DMS 273 treated with DMSO at 0.1 percent for 48 hours (cell line): ENCODE measurements at places on chromosomes 6 and 20.

DNA sequence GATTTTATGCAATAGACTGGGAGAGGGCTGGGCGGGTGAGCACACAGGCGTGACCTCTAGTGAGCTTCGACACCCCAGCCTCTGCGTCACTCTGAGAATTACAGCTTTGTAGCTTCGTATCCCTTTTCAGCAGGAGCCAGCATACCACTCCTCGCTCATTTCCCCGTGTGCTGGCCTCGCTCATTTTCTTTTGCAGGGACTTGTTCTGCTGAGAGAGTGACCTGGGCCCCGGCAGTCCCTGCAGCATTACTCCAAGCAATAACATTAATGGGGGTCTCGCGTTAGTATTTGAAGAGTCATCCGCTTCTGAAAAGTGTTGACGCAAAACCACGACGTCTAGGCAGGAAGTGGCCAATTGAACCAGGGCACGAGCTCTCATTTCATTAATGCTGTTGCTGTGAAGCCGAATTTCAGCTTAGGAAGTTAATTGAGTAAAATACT, 193.7 kb downstream of the QKI start:
- no peak for DNase-seq

DNA sequence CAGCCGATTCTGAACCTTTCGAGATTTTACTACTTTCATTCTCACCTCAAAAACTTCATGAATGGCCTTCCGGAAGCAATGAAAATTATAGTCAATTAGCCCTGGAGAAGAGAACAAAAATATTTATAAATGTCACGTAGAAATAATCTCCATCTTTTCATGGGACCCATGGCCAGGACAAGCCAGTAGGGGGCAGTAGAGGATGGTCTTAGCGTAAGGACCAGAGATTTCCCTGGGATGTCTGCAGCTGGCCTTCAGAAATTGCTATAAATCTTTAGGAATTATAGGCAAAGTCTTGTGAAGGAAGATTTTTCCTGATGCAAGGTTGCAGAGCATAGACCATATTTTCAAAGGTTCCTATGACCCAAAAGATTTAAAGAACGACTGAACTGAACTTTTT, 15.6 kb upstream of the UBE2J1 start:
- DNase-seq, result no peak

DNA sequence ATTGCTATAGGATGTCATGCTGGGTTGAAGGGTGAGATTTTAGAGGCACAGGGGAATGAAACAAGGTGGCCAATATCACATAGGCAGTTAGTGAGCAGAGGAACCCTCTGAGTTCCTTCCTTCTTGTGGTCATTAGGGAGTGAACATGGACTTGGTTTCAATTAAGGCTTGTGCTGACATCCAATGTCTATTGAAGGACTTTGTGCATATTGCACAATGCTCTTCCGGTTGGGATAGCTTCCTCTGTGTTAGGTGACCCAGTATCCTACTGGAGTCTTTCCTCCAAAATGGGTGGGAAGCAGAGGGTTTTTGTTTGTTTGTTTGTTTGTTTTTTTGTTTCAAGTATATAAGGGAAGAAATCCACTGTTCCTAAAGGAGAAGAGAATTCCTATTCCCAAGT, 98.5 kb downstream of the HDGFL1 start:
- DNase-seq, result no peak

DNA sequence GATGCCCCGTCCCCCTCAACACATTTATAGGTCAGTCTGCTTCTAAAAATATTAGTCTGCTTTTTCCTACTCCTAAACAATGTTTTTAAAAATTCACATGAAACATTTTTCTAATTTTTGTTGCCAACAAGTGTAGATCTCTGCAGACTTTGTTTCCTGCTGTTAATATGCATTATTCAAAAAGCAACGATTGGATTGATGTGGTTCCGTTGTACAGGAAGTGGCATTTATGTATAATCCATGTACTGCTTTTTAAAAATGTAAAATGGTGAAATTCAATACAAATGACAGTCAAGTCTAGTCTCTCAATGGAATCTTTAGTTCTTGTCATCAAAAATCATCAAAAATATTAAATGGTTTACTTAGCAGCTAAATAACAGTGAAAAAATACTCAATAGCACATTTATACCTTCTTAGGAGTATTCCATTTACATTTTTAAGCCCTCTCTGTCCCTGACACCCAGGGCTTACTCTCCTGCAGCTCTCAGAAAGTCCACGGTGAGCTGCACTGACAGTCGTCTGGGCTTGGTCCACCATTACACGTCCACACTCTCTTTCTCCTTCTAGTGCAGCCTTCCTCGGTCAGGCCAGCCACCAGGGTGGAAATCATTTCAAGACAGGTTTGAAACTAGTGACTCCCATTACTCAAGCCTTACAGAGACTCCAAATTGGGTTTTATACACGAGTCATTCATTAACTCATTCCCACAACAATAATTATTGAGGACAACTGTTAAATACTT, 211.5 kb downstream of the TMEM200A start:
- no peak for DNase-seq

GRCh38 chr20:7868108-7868507, 72.2 kb downstream of the HAO1 start:
- DNase-seq, result no peak

- no peak for DNase-seq
Measured at GRCh38 chr20:15227102-15227501, 889.7 kb upstream of the FLRT3 start.

- no peak for DNase-seq
Measured at GRCh38 chr6:119112812-119113530, 34.5 kb upstream of the FAM184A start.

GRCh38 chr20:13788167-13788834, 3.5 kb downstream of the NDUFAF5 start:
- peak; percentile 9 for DNase-seq

DNA sequence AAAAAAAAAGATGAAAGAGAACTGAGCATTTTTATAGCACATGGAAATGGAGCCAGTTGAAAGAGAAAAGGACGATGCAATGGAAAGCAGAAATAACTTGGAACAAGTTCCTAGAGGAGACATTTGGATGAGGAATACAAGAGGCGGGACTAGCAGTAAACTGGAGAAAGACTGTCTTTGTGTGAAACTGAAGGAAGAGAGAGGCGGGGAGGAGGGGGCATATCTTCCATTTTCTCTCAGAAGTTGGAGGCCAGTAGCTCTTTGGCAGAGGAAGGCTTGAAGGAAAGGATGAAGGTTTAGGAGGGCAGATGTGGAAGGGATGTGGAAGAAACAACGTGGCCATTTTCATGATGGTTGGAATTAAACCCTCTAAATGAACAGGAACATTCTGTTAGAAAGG, 33.0 kb upstream of the ADGRF1 start:
- no peak for DNase-seq

- peak; percentile 11 for DNase-seq
Measured at GRCh38 chr6:52233975-52234823, 10.1 kb downstream of the IL17F start.

DNA sequence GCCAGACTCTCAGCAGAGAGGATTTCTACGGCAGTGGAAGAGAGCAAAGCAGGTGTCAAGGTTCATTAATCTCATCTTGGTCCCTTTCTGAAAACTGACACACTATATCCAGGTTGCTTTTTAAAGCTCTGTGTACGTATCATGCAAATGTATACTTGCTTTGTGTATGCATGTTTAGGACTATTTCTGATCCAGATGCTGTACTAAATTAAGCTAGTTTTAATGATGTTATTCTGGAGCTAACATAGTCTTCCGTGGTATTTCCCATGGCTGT, 59.2 kb upstream of the SNX9 start:
- DNase-seq, result no peak

- no peak for DNase-seq
Measured at GRCh38 chr6:6741264-6741663, 152.7 kb downstream of the LY86 start.

GRCh38 chr6:108118810-108119768, 44.5 kb upstream of the OSTM1 start:
- no peak for DNase-seq

GRCh38 chr6:125733516-125734300, 15.7 kb upstream of the HEY2 start:
- no peak for DNase-seq

DNA sequence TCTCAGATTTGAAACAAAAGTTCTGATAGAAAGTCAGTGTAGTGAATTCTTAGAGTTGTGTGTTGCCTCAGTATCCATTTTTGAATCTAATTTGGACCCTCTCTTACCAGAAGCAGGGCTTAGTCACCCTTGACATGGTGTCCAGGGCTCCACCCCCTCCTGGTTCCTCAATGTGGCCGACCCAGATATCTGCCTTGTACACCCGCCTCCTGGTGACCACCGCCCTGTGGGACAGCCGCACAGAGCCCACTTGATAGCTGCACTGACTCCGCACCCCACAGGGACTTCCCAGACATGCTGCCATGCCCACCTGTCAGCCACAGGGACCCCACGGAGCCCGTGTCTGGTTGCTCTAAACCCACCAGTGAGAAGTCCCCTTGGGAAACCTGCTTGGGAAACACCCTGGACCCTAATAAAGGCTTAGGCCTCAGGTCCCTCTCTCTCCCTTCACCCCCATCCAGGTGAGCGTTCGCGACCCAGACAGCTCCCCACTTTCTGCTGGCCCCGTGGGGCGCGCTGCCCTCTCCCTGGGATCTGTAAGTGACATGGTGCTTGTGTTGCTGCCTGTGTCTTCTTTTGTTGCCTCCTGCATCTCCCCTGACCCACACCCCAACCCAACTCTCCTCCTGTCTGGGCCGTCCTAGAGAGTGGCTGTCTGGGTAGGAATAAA, 47.2 kb upstream of the SYNDIG1 start:
- DNase-seq, result no peak

DNA sequence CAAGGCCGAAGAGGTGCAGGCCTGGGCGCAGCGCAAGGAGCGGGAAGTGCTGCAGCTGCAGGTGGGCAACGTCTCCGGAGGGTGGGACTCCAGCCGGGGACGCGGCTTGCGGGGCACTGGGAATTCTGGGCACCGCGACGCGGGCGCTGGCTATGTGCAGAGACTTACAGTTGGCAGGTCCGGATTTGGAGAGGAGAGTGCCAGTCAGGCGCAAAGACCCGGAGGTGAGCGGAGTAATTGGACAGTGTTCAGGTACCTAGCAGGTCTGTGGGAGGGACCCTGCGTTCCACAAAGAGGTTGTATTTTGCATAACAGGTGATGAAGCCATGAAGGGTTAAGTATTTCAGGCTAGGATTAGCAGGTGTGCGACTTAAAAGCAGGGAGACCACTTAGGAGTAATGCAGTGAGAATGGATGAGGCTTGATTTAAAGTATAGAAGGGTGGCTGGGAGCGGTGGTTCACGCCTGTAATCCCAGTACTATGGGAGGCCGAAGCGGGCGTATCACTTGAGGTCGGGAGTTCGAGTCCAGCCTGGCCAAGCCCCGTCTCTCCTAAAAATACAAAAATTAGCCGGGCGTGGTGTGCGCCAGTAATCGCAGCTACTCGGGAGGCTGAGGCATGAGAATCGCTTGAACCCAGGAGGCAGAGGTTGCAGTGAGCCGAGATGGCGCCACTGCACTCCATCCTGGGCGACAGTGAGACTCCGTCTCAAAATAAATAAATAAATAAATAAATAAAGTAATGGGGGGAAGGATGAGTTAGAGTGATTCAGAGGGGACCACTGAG, 1.0 kb downstream of the MRPS26 start:
- DNase-seq, result no peak

GRCh38 chr6:87431263-87431662, 23.5 kb downstream of the CFAP206 start:
- no peak for DNase-seq

- no peak for DNase-seq
Measured at GRCh38 chr20:11376998-11377397, 540.7 kb upstream of the BTBD3 start.

DNA sequence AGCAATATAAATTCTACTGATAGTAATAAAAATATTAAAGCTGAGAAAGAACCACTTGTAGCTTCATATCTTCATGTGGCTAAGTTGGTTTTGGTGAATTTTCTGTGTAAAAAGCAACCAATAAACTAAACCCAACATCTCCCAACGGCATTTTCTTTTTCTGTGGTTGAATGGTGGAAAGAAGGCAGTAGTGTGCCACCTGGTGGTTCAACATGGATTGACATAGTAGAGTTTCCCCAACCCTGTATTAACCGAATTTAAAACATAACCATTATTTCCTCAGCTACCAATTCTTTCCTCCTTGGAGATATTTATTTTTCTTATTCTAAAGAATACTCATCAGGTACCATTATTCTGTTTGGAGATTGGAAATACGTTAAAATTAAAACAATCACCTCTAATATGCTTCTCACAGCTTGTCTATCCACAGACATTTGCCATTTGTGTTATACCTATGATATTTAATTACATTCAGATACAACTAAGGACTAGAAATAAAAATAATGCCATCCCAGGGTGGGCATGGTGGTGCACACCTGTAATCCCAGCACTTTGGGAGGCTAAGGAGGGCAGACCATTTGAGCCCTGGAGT, 117.1 kb upstream of the EEF1E1 start:
- DNase-seq, result peak; percentile 6

GRCh38 chr20:37311710-37312355, 22.4 kb downstream of the MANBAL start:
- DNase-seq, result no peak

- no peak for DNase-seq
Measured at GRCh38 chr6:32216998-32217397, 6.9 kb downstream of the NOTCH4 start.

DNA sequence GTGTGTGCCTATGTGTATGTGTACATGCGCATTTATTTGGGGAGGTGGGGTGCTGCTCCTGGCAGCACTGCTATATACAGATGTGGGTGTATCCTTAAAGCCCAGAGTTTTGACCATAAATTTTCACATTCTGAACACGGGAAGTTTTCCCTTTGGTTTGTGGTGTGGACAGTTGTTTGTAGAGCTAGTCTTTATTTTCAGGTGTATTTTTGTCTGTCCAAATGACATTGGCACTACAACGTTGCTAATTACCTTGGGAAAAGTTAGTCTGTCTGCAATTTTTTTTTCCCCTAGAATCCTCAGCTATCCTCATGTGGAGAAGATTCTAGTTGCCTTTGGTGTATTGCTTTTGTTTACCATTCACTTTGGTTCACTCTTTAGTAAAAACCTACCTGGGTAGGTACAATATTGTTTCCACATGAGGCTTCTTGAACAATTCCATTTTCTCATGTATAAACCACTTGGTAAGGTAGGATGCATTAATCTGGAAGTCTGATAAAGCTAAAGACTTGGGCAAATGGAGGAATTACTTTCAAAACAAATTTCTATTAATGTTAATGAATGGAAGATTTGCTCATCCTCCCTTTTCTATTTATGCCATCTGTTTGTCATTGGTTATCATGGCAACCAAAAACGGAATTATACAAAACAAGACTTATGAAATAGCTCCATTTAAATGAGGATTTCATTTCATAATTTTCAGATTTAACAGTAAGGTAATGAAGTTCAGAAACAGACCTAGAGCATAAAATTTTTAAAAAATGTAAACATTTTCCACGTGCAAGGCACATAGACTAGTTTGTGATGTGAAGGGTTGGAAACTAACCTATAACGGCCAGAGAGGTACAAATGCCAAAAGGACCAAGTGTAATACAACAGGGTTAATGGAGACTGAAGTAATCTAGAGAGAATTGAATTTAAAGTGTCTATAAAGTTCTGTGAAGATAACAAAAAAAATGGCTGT, 3.9 kb downstream of the CCN2 start:
- DNase-seq, result no peak

DNA sequence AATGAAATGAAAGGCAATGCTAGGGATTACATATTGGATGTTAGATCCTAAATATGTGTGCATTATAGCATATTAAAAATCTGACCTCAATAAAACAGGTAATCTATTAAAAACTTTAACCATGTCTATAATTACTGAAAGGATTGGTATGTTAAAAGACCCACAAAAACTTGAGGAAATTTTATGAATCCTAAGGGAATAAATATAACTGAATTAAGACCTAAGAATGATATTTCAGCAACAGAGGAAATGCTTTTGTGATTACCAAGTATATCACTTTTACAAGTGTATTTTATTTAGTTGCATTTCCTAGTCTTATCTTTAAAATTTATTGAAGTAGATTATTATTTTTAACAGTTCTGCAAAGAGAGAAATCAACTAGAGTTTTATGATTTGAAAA, 571.5 kb downstream of the HDGFL1 start:
- no peak for DNase-seq
